ENCODE measurements at places on chromosomes 7 and 10. TPM values are rescaled to one million over a fixed set of nuclear protein-coding genes. Genes with fewer than 3 reads are reported as not detected.

DNA sequence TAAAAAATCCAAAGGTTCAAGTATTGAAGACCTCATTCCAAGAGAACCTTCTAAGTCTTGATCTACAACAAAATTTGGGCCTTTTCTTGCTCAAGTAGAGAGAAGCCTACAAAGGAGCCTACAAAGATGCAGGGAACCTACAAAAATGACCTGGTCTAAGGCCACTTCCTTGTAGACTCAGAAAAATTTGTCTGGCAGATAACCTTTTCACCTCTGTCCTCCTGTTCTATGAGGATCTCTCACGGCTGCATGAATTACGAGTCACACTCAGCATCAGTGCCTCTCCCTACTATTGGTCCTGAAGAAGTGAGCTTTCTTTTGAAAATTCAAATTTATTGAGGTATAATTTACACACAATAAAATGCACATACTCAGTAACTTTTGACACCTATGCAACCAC, 29.3 kb downstream of the CCNJ start:
- DNase-seq: peak; percentile 22

GRCh38 chr10:43027331-43027955, 49.4 kb upstream of the RET start:
- no peak for DNase-seq

DNA sequence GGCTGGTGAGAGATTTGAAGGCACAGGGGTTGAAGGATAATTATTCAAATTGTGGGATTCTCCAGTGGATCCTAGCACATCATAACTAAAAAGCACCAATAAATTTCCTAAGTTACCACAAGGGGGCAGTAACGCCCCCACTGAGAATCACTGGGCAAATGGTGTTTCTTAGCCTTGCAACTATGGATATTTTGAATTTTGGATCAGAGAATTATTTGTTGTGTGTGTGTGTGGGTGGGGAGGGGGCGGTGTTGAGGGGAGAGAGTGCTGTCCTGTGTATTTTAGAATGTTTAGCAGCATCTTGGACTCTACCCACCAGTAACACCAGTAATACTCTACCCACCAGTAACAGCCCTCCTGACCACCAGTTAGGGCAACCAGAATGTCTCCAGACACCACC, 63.3 kb upstream of the PRKG1 start:
- peak; percentile 52 for DNase-seq

Gene SUN1
- total RNA-seq: 94.8 TPM

Gene PNLIPRP3
- not detected for total RNA-seq

Measured in lung microvascular endothelial cell (primary cell).